Stimulated activated memory B cell treated with anti-CD40 and anti-IgM and Interleukin-4, amounts not matched to agents 10 μg/mL and 1 μg/mL and 100 μg/mL, for 72 hours (primary cell): ENCODE measurements at places on chromosomes 7 and 10.

GRCh38 chr7:119660080-119660479 lies 612.9 kb upstream of the KCND2 start:
- no peak overlapping the region for H3K4me3 ChIP-seq
- H3K4me1 ChIP-seq = no peaks in the 10 kb centered on the region
- no peaks in the 10 kb centered on the region for H3K27me3 ChIP-seq

GRCh38 chr10:129966889-129967578 lies 3.0 kb upstream of the EBF3 start:
- peaks cover 74% of the 10 kb centered on the region for H3K27me3 ChIP-seq
- H3K27ac ChIP-seq = no peak overlapping the region
- H3K4me3 ChIP-seq = no peak overlapping the region
- no peak for ATAC-seq

GRCh38 chr10:78721231-78721630 lies 347.5 kb upstream of the ZMIZ1 start:
- no peak overlapping the region for H3K27ac ChIP-seq
- no peak for ATAC-seq
- H3K4me3 ChIP-seq = no peak overlapping the region
- no peaks in the 10 kb centered on the region for H3K4me1 ChIP-seq

- no peak overlapping the region for H3K4me3 ChIP-seq
- ATAC-seq = no peak
- no peaks in the 10 kb centered on the region for H3K27me3 ChIP-seq
- H3K27ac ChIP-seq = no peak overlapping the region
These were observed 157.5 kb upstream of the KLF14 start for GRCh38 chr7:130891254-130892094.

GRCh38 chr7:155810770-155811559 lies 1.3 kb downstream of the SHH start:
- no peaks in the 10 kb centered on the region for H3K36me3 ChIP-seq
- peaks cover 89% of the 10 kb centered on the region for H3K27me3 ChIP-seq
- peaks cover 49% of the 10 kb centered on the region for H3K4me1 ChIP-seq
- ATAC-seq = no peak
- no peak overlapping the region for H3K27ac ChIP-seq
- H3K4me3 ChIP-seq = no peak overlapping the region

- H3K27ac ChIP-seq = peak overlapping the region; percentile 88
- no peaks in the 10 kb centered on the region for H3K27me3 ChIP-seq
- peaks cover 2% of the 10 kb centered on the region for H3K36me3 ChIP-seq
- peak overlapping the region; percentile 56 for H3K4me3 ChIP-seq
- no peak for ATAC-seq
These were observed 103.6 kb downstream of the ELMO1 start for GRCh38 chr7:37344886-37345579.

GRCh38 chr7:80885757-80886156 lies 33.1 kb downstream of the SEMA3C start:
- H3K4me1 ChIP-seq = no peaks in the 10 kb centered on the region
- ATAC-seq = no peak
- no peaks in the 10 kb centered on the region for H3K27me3 ChIP-seq

- peak overlapping the region; percentile 100 for H3K4me3 ChIP-seq
- ATAC-seq = peak; percentile 66
- H3K27me3 ChIP-seq = no peaks in the 10 kb centered on the region
- H3K27ac ChIP-seq = peak overlapping the region; percentile 98
- peaks cover 12% of the 10 kb centered on the region for H3K36me3 ChIP-seq
These were observed 3.6 kb downstream of the FAM53B start for GRCh38 chr10:124740369-124741280.

GRCh38 chr7:20164425-20165145 lies 52.6 kb downstream of the MACC1 start:
- no peak overlapping the region for H3K27ac ChIP-seq
- no peaks in the 10 kb centered on the region for H3K27me3 ChIP-seq
- H3K4me3 ChIP-seq = no peak overlapping the region
- no peak for ATAC-seq
- H3K36me3 ChIP-seq = no peaks in the 10 kb centered on the region

DNA sequence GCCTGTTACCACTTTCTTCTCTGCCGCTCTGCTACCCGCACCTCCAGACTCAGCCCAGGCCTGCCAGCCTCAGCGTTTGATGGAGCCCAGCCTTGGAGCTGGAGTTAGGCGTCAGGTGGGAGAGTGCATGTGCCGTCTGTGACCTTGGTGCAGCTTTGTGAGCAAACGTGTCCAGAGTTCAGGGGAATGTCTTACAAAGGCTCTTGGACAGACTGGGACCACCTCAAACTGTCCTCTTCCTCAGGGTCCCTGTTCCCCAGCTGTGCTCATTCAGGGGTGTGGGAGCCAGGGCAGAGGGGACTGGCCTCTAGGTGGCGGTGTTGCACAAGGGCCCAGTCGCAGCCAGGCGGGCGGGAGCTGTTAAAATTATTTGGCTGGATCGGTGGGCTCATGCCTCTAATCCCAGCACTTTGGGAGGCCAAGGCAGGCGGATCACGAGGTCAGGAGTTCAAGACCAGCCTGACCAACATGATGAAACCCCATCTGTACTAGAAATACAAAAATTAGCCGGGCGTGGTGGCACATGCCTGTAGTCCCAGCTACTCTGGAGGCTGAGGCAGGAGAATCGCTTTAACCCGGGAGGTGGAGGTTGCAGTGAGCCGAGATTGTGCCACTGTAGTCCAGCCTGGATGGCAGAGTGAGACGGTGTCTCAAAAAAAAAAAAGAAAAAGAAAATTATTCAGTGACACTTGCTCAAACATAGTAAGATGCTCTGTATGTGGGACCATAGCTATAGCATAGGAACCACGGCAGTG lies 89.2 kb downstream of the ADCY1 start:
- H3K36me3 ChIP-seq = no peaks in the 10 kb centered on the region
- no peaks in the 10 kb centered on the region for H3K4me1 ChIP-seq
- no peak overlapping the region for H3K4me3 ChIP-seq
- ATAC-seq = no peak

DNA sequence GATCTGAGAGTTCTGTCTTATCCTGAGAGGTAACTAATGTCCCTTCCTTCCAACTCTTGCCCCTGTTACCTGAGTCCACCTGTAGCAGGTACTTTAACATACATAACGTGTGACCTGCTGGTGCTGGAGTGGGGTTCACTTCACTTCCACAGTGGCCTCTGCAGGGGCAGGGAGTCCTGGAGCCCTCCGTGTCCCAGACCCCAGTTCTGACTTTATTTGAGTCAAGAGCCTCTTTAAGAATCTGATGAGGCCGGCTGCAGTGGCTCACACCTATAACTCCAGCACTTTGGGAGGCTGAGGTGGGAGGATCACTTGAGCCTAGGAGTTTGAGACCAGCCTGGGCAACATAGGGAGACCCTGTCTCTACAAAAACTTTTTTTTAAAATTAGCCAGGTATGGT lies 117.0 kb upstream of the RET start:
- no peaks in the 10 kb centered on the region for H3K27me3 ChIP-seq
- H3K4me3 ChIP-seq = no peak overlapping the region
- H3K4me1 ChIP-seq = no peaks in the 10 kb centered on the region
- no peaks in the 10 kb centered on the region for H3K36me3 ChIP-seq

DNA sequence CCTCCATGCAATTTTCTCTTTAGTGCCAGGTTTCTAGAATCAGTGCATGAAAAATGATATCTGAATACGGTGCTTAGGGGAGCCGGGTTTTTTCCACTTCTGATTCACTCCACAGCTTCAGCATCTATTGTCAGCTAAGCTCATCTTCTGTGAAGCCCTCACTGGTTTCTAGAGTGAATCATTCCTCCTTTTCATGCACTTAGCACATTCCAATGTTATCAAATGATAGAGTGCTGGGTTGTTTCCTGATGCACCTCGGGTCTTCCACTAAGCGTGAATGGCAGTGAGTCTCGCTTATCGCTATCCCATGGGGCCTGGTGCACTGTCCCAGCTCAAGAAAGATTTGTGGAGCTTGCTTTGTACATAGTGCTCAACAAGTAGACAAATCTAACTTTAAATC lies 170.9 kb upstream of the RHEB start:
- no peak overlapping the region for H3K4me3 ChIP-seq
- no peak for ATAC-seq
- peaks cover 13% of the 10 kb centered on the region for H3K4me1 ChIP-seq

DNA sequence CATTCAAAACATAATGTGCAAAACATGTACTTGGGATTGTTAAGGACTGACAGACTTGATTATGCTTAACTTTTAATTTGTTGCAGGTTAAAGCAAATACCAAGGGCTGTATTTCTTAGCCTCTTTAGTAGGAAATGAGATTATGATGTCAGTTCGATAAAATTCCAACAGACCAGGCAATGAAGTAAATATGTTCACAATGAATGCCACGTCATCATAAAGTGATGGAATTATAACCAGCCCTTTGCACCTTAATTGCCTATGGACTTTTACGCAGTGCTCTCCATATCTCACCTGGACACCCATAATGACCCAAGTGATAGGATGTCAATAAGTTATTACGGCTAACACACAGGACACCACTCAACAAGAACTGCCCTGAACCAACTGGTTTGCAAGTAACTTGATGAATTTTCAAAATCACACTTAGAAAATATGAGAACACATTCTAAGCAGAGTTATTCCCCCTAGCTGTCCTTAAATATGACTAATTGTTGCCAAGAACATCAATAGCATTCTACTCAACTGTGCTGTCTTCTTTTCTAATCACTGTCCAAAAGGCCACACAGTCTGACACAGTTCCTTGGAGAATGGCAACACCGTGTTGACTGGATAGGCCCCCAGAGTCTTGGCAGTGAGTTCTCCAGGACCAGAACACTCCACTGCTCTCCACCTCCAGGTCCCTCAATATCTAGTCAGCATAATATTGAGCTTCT lies 115.0 kb downstream of the CHCHD3 start:
- H3K27ac ChIP-seq = no peak overlapping the region
- no peak overlapping the region for H3K4me3 ChIP-seq
- peaks cover 13% of the 10 kb centered on the region for H3K36me3 ChIP-seq

GRCh38 chr10:132001238-132001972 lies 19.7 kb upstream of the BNIP3 start:
- H3K27ac ChIP-seq = no peak overlapping the region
- H3K4me1 ChIP-seq = peaks cover 6% of the 10 kb centered on the region
- H3K4me3 ChIP-seq = no peak overlapping the region
- H3K36me3 ChIP-seq = peaks cover 3% of the 10 kb centered on the region
- H3K27me3 ChIP-seq = peaks cover 20% of the 10 kb centered on the region

DNA sequence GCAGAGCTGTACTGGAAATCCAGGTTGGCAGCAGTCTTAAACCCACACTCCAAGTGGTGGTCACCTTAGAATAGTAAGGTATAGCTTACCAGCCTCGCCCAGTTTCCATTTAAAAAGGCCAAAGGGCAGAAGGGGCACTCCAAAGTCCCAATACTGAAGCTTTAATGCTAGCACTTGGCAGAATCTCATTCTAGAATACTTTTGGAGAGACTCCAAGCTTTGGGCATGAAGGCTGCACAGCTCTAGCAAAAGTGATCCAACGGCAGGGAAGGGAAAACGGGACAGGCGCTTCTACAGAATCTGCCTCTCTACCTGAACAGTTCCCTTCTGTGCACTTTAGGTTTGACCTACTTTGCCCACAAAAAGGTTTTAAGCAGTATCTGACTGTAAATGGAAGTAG lies 19.7 kb downstream of the SMURF1 start:
- peaks cover 18% of the 10 kb centered on the region for H3K36me3 ChIP-seq
- no peak overlapping the region for H3K4me3 ChIP-seq
- peaks cover 50% of the 10 kb centered on the region for H3K4me1 ChIP-seq
- no peak overlapping the region for H3K27ac ChIP-seq

DNA sequence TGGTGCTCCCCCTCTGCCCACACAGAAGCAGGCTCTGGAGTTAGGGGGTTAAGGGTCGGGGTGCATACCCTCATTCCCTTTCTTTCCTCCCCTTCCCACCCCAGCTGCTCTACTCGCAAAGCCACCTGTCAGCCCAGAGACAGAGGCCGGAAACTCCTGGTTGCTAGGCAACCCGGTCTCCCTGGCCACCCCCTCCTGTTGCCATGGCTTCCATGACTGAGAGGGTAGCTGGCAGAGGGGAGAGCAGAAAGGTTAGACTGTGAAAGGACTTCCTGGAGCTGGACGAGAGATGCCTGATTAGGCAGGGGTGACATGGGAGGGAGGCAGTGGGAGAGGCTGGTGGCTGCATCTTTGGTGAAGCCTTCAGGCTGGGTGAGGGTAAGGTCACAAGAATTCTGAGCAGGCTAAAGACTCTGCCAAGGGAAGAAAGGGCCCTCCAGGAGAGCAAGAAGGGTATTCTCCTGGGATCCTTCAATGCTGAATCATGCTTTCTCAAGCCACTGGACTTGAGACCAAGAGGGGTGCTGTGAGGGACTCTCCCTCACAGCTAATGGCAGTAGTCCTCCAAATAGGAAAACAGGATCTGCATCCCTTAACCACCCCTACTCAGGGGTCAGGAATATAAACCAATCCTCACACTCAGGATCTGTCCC lies 5.4 kb downstream of the PSD start:
- H3K27me3 ChIP-seq = peaks cover 86% of the 10 kb centered on the region
- H3K27ac ChIP-seq = no peak overlapping the region
- peaks cover 52% of the 10 kb centered on the region for H3K4me1 ChIP-seq

DNA sequence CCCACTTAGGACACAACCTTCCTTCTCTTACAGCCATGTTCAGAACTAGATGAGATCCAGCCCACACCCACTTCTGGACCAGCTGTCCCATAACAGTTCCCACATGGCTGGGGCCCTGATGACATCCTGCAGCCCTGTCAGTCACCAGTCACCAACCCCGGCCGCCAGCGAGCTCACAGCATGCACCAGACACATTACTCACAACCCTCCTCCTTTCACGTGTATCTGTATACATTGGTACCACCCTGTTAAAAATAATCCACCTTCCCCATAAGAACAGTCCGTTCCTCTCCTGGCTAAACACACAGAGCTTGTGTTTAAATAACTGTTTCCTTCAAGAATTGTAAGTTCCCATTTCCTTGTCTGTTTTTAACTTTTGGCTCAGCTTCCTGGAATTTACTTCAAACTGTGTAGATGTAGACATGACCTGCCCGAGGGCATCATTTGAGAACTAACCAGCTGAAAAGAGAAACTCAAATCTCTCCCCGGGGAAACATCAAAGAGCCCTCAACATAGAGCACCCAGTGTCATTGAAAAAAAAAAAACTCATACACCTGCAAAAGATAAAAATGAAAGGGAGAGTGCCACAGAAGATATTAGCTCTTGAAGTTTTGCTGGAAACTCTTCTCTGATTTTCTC lies 26.0 kb upstream of the PRLHR start:
- no peak overlapping the region for H3K4me3 ChIP-seq
- no peaks in the 10 kb centered on the region for H3K36me3 ChIP-seq
- H3K4me1 ChIP-seq = no peaks in the 10 kb centered on the region
- H3K27me3 ChIP-seq = peaks cover 65% of the 10 kb centered on the region
- H3K27ac ChIP-seq = no peak overlapping the region

DNA sequence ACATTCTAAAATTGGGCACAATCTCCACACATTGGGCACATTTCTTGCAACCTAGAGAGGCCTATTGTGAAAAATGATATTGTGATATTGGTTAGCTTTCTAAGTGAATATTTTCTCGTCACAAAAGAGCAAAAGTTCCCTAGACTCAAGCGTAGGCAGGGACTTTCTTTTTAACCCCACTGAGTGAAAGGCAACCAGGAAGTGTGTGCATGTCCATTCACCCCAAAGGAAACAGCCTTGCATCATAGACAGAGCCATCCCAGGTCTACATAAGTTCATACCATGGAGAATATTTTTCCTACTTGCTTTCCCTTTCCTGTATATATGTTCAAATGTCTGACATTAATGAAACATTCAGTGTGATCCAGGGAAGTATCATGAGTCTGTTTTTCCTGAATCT lies 84.2 kb upstream of the AGBL3 start:
- no peaks in the 10 kb centered on the region for H3K27me3 ChIP-seq
- ATAC-seq = no peak
- H3K4me1 ChIP-seq = peaks cover 23% of the 10 kb centered on the region
